ENCODE measurements at places on chromosomes 7 and 10. TPM values are rescaled to one million over a fixed set of nuclear protein-coding genes. Genes with fewer than 3 reads are reported as not detected.
A peak's percentile ranks its signal among the peaks of the same experiment; 100 is the strongest.

FAM204A gene
- total RNA-seq = 50.5 TPM

TAS2R38 gene
- total RNA-seq = not detected

STK31 gene
- total RNA-seq = not detected

GRCh38 chr10:93299606-93300287, 182.4 kb downstream of the MYOF start:
- peak; percentile 74 for DNase-seq

All from IMR-90 (cell line).